ENCODE measurements at places on chromosomes 12 and 14. TPM values are rescaled to one million over a fixed set of nuclear protein-coding genes. Genes with fewer than 3 reads are reported as not detected.

- H3K27ac ChIP-seq: no peak overlapping the region
- peaks cover 8% of the 10 kb centered on the region for H3K36me3 ChIP-seq
- no peaks in the 10 kb centered on the region for H3K4me1 ChIP-seq
Observed at GRCh38 chr14:80537626-80538025, 326.3 kb upstream of the DIO2 start.

DNA sequence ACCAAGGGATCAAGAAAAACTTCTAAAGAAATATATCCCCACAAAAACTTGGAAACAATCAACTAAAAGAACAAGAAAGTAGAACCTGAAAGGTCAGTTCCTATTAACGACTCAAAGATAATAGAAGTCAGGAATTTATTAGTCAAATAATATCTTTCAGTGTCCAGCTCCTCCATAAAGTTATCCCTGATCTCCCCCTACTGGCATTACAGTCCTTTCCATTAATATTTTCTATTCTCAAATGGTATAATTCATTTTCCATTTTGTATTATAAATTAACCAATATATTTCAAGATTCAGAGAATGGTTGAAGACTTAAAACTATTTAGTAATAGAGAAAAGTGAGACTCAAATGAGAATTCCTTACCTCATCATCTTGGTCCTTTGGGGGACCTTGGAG is 11.6 kb upstream of the SUPT16H start:
- no peak for DNase-seq
- H3K27ac ChIP-seq: no peak overlapping the region
- peaks cover 2% of the 10 kb centered on the region for H3K27me3 ChIP-seq
- H3K36me3 ChIP-seq: peaks cover 65% of the 10 kb centered on the region
- no peaks in the 10 kb centered on the region for H3K4me1 ChIP-seq

GRCh38 chr12:27462151-27462694 is 15.7 kb downstream of the SMCO2 start:
- H3K27me3 ChIP-seq: peaks cover 3% of the 10 kb centered on the region
- H3K27ac ChIP-seq: no peak overlapping the region
- H3K4me3 ChIP-seq: no peak overlapping the region
- peaks cover 27% of the 10 kb centered on the region for H3K4me1 ChIP-seq
- no peaks in the 10 kb centered on the region for H3K36me3 ChIP-seq
- DNase-seq: no peak

DNA sequence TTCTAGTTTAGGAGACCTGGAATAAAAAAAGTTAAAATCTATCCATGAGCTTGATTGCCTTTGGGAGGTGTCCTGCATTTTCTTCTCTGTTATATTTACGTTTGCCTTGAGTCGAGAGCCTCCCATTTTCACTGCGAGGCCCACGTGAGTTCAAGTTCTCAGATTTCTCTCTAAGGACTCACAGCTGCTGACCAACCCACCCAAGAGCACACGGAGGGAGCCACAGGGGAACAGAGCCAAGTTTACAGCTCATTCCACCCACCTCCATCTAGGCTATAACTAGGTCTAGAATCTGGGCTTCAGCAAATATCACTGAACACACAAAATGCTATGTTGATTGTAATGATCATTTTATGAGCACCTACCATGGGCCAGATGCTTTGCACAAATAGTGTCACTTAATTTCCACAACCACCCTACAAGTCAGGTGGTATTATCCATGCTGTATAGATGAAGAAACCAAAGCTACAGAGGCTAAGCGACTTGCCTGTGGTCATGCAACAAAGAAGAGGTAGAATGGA is 16.7 kb downstream of the ALDH1L2 start:
- no peak overlapping the region for H3K4me3 ChIP-seq
- no peaks in the 10 kb centered on the region for H3K36me3 ChIP-seq
- no peaks in the 10 kb centered on the region for H3K27me3 ChIP-seq
- no peaks in the 10 kb centered on the region for H3K4me1 ChIP-seq

DNA sequence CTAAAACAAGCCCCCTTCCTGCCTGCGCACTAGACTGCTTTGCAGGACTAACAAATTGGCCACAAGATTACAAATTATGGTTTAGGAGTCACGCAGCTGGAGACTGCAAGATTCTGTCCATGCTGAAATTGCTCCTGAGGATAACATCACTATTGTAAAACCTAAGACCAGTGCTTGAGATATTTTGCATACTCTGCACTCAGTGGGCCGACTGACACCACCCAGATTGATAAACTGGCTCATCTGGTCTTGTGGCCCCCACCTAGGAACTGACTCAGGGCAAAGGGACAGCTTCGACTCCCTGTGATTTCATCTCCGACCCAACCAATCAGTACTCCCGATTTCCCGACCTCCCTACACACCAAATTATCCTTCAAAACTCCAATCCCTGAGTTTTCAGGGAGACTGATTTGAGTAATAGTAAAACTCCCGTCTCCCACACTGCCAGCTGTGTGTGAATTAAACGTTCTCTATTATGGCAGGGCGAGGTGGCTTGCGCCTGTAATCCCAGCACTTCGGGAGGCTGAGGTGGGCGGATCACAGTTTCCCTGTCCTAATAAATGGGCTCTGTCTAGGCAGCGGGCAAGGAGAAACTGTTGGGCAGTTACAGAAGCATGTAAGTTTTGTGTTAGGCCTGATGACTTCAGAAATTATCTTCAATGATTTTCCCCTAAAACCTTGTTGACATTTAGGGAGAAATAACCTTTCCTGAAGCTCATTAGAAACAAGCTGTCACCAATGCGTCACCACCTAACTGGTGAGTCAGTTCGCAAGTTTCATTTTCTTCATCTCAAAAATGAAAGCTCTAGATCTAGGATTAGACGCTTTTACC is 5.3 kb upstream of the UBC start:
- peaks cover 55% of the 10 kb centered on the region for H3K4me1 ChIP-seq
- peaks cover 8% of the 10 kb centered on the region for H3K36me3 ChIP-seq
- H3K4me3 ChIP-seq: peak overlapping the region; percentile 62
- peaks cover 26% of the 10 kb centered on the region for H3K27me3 ChIP-seq
- H3K27ac ChIP-seq: peak overlapping the region; percentile 92

GRCh38 chr12:110149086-110149660 is 25.0 kb downstream of the IFT81 start:
- peaks cover 28% of the 10 kb centered on the region for H3K36me3 ChIP-seq
- H3K27ac ChIP-seq: no peak overlapping the region
- no peaks in the 10 kb centered on the region for H3K4me1 ChIP-seq
- no peak overlapping the region for H3K4me3 ChIP-seq

GRCh38 chr14:100585448-100586152 is 1.6 kb downstream of the BEGAIN start:
- H3K4me3 ChIP-seq: peak overlapping the region; percentile 59
- peaks cover 8% of the 10 kb centered on the region for H3K36me3 ChIP-seq
- peaks cover 21% of the 10 kb centered on the region for H3K27me3 ChIP-seq
- DNase-seq: no peak
- H3K4me1 ChIP-seq: peaks cover 2% of the 10 kb centered on the region
- no peak overlapping the region for H3K27ac ChIP-seq

GRCh38 chr14:24072881-24073877 is 1.8 kb downstream of the CPNE6 start:
- H3K4me1 ChIP-seq: no peaks in the 10 kb centered on the region
- no peak overlapping the region for H3K27ac ChIP-seq
- peaks cover 5% of the 10 kb centered on the region for H3K36me3 ChIP-seq
- peaks cover 14% of the 10 kb centered on the region for H3K27me3 ChIP-seq

DNA sequence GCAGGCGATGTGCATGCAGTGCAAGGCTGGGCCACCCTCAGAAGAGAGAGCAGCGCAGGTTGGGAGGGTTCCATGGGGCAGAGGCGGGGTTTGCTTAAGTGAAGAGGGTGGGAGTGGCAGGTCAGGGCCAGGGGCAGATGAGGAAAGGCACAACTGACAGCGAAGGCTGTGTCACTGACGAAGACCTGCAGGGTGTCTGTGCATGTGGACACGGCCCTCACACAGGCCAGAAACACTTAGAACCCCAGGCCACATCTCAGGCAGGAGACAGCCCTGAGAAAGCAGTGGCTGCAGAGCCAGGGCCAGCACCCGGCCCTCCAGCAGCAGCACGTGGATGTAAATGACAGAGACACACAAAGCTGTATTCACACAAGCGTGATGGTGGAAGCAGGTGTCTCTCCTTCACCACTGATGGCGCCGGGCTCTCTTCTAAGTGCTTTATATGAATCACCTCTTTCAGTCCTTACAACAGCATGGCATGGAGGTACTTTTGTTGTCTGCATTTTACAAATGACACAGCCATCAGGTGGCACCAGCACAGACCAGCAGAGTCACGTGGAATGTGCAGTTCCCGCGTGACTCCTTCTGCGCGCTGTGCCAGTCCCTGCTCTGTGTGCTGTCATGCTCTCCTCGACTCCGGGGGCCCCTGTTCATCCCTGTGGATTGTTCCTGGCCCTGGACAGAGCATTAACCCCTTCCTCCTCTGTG is 54.6 kb downstream of the TSPAN11 start:
- DNase-seq: no peak
- no peaks in the 10 kb centered on the region for H3K36me3 ChIP-seq
- no peak overlapping the region for H3K27ac ChIP-seq
- no peak overlapping the region for H3K4me3 ChIP-seq

DNA sequence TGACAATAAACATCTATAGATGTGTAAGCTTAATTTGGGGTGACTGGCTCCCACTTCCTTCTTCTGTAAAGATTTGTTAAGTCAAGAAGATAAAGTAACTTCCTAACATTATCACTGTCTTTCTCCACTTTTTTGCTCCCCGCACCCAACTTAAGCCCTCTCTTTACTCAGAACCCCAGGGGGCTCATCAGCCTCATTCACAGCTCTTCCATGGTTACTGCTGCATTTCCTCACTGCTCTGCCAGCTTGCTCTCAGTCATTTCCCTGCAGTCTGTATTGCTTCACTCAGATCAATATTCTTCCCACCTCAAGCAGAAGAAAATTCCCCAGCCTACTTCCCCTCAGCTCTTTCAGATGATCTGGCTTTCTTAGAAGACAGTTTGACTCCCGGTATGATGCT is 102.0 kb downstream of the PIK3C2G start:
- no peak overlapping the region for H3K27ac ChIP-seq
- no peaks in the 10 kb centered on the region for H3K36me3 ChIP-seq
- no peak overlapping the region for H3K4me3 ChIP-seq
- DNase-seq: no peak
- H3K27me3 ChIP-seq: no peaks in the 10 kb centered on the region

- peaks cover 1% of the 10 kb centered on the region for H3K27me3 ChIP-seq
- H3K4me1 ChIP-seq: peaks cover 44% of the 10 kb centered on the region
- H3K36me3 ChIP-seq: peaks cover 6% of the 10 kb centered on the region
- H3K27ac ChIP-seq: peak overlapping the region; percentile 30
Observed at GRCh38 chr14:73771848-73772638, 57.9 kb upstream of the PNMA1 start.

GRCh38 chr14:35808076-35808637 is 938 bp downstream of the RALGAPA1 start:
- H3K36me3 ChIP-seq: no peaks in the 10 kb centered on the region
- peaks cover 9% of the 10 kb centered on the region for H3K4me1 ChIP-seq
- H3K27ac ChIP-seq: peak overlapping the region; percentile 84
- peaks cover 4% of the 10 kb centered on the region for H3K27me3 ChIP-seq
- DNase-seq: no peak

GRCh38 chr14:56892959-56893358 is 82.7 kb upstream of the OTX2 start:
- H3K27ac ChIP-seq: no peak overlapping the region
- H3K4me1 ChIP-seq: peaks cover 12% of the 10 kb centered on the region
- no peak for DNase-seq
- H3K4me3 ChIP-seq: no peak overlapping the region

DNA sequence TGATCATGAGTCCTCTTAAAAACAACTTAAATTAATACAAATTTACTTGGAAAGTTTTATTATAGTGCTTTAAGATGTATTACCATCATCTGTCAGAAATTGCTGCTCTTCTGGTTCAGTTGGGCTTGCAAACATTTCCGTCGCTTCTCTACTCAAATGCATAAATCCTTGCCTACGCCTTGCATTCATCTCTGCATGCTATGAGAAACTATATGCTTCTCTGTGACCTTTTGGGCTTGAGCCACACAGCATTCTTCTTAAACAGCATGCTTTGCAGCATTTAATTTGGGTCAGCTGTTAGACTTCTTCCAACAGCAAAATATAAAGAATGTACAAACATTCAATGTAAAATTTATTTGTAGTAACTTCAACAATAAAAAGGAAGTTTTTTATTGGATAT is 305.7 kb upstream of the FLRT2 start:
- no peak for DNase-seq
- H3K27ac ChIP-seq: no peak overlapping the region
- H3K4me3 ChIP-seq: no peak overlapping the region

- no peak overlapping the region for H3K4me3 ChIP-seq
- peaks cover 7% of the 10 kb centered on the region for H3K4me1 ChIP-seq
- DNase-seq: no peak
- H3K27me3 ChIP-seq: peaks cover 3% of the 10 kb centered on the region
- no peak overlapping the region for H3K27ac ChIP-seq
Observed at GRCh38 chr12:98738002-98738401, 92.9 kb downstream of the APAF1 start.

The ABCC9 gene
- 1.2 TPM for total RNA-seq

DNA sequence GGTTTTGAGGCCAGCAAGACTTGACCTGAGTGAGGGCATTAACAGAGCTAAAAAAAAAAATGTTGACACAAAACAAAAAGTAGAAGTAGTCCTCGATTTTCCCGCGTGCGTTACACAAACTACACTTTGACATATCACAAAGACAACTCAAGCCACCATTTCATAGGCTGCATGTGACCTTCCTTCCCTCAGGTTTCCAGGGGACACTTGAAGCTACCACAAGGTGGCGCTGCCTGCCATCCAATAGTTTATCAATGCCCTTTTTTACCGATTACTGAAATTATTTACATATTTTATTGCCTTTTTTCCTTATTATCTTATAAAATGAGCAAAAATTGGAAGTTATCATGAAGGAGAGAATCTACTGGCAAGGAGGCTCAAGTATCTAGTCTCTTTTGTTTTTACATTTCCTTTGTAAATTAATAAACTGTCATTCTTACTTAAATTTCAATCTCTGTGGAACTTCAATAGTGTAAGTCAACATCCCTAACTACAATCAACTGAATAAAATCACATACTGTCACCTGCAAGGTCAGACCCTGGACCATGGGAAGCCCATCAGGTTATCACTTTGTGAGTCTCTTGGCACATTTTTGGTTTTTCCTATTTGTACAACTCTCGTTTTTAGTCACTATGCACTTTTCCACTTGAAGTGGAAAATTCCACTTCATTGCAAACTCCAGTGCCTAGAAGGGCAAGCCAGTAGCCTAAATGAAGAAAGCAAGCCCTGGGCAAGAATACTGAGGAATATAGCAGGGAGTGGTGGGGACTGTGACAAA is 84.6 kb upstream of the CPSF6 start:
- H3K4me1 ChIP-seq: no peaks in the 10 kb centered on the region
- no peak overlapping the region for H3K27ac ChIP-seq
- H3K27me3 ChIP-seq: peaks cover 3% of the 10 kb centered on the region
- H3K36me3 ChIP-seq: no peaks in the 10 kb centered on the region

Data from endothelial cell (in vitro differentiated cells).